ENCODE measurements at places on chromosomes 1 and 21. TPM values are rescaled to one million over a fixed set of nuclear protein-coding genes. Genes with fewer than 3 reads are reported as not detected.

KRTAP12-4 gene
- not detected for polyA plus RNA-seq

- no peak for DNase-seq
These were observed 13.9 kb upstream of the SCMH1 start for GRCh38 chr1:41255978-41256377.

FGR gene
- polyA plus RNA-seq, result 0.02 TPM

GRCh38 chr1:229141689-229142377 lies 129.1 kb upstream of the RAB4A start:
- no peak for DNase-seq

GRCh38 chr1:67463298-67463955 lies 33.2 kb upstream of the SERBP1 start:
- DNase-seq, result peak; percentile 59

PLA2G4A gene
- 7.2 TPM for polyA plus RNA-seq

OR2L3 gene
- not detected for polyA plus RNA-seq

- peak; percentile 56 for DNase-seq
These were observed 59.9 kb downstream of the WARS2 start for GRCh38 chr1:119080586-119080985.

DNA sequence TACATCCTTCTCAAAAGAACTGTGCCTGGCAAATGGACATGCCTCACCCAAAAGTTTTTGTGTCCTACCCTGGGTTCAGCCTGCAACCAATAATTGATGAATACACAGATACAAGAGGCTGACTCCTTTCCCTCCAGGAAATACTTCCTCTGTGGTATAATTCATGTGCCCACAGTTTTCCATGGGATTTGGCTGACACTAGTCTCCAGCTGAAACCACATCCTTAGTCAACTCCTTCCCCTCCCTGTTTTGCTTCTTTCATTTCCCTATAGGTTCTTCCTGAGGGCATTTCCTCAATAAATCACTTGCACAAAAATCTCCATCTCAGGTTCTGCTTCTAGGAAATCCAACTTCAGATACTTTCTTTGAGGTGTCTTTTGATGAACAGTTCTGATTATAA lies 436.6 kb upstream of the C1orf87 start:
- no peak for DNase-seq

DNA sequence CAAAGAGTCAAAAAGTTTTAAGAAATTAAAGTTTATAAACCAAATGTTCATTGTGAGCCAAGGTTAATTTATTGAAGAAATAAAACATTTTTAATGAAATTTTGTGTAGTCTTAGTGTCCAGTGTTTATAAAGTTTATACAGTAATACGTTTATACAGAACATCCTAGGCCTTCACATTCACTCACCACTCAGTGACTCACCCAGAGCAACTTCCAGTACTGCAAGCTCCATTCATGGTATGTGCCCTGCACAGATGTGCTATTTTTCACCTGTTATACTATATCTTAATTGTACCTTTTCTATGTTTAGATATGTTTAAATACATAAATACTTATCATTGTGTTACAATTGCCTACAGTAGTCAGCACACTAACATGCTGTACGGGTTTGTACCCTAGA lies 33.6 kb downstream of the TYW3 start:
- DNase-seq, result no peak

GSTM1 gene
- polyA plus RNA-seq, result 45.9 TPM

DNA sequence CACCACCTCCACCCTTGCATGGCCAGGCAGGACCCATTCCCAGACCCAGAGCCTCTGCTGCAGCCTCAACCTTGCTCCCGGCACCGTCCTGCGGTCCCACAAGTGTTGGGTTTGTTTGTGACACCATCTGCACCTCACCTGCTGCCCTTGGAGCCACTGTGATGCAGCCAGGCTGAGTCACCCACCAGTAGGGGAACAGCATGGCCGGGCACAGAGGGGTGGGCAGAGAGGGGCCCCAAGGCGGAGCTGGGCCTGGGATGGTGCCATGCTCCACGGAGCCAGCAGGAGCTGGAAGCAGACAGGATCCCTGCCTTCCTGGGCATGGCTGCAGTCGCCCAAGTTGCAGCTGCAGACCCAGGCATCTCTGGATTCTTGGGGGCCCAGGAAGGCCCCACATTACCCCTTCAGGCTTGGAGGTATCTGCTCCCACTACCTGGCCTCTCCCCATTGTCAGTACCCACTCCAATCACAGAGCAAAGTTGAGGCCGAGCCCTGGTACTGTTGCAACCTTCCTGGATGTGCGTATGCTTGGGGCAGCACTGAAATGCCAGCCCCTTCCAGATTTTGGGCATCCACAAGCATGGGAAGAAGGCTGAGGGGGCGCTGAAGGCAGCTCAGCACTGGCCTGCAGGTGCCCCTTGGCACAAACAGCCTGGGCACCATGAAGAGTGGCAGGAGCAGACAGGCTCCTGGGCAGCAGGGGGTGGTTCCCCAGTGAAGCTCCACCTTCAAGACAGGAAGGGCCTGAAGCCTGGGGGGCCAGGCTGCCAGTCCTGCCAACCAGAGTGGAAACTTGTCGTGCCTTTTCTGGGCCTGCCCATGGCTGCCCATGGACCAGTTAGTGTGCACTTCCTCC lies 172.8 kb downstream of the MATN1 start:
- DNase-seq, result no peak

DNA sequence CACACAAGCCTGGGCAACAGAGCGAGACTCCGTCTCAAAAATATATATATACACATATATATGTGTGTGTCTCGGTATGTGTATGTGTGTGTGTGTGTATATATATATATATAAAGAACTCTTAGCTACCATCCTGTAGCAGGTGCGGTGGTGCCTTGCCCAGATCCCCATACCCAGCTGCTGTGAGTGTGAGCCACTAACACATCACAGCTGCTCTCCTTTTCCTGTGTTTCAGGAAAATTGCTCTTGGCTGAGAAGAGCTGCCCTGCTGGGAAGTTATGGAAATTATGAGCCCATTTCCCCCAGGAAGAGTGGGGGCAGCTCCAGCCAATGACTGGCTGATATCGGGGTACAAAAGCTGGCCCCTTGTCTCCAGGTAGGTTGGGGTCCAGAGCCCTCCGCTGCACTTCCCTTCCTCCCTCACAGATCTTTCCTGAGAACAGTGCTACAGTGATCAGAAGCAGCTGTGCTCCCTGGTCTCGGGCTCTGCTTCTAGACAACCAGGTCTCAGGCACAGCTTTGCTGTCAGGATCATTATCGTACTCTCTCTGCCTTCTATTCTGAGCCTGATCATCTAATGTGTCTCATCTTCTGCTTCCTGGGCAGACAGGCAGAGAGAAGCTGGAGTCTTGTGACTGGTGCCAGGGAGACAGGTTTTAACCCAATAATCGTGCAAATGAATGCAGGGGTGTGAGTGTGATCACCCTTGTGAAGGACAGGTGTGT lies 109.6 kb upstream of the ZNF678 start:
- no peak for DNase-seq

DNA sequence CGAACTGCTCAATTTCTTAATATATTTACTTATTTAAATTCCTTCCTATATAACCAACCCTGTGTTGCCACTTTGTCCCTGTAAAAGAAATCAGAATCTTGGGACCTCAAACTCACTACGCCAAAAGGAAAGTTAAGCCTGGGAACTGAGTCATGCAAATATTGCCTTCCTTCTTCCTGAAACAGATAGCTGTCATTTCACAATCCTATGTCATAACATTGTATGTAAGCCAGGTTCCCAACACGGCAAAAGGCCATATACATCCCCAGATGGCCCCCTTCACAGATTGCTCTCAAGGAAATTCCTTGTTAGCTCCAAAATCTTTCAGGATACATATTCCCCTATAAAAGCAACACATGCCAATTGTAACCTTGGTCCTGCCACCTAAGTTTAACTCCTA lies 39.7 kb downstream of the C21orf91 start:
- DNase-seq, result no peak

DNA sequence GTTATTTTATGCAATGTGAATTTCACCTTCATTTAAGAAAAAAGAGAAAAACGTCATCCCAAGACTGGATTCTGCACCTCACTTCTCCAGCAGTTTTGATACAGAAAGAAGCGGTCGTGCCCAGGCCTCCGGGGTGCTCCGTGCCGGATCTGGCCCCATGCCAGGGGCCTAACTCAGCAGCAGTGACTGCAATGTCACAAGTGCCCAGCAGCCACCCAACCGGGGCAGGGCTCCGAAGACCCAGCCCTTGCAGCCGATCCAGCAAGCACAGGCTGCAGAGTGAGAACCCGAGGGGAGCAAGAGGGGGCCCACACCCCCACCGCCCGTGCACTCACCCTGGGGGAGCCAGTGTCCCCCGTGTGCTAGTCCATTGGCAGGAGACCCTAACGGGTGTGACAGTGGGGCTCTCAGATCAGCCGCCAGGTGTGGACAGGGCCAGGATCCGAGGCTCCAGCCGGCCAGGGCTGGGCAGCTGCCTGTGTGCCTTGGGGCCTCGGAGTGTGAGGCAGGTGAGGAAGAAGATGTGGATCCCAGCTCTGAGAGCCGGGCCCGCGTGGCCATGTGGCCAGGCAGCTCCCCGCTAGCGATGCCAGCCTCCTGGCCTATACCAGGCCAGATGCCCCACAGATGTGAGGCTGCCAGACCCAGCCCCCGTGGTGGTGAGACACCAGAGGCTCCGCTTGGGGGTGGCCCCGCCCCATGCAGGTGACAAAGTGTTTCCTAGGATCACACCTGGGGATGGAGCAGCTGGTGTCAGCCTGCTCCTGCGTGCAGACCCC lies 60.6 kb downstream of the MEGF6 start:
- DNase-seq, result no peak

DNA sequence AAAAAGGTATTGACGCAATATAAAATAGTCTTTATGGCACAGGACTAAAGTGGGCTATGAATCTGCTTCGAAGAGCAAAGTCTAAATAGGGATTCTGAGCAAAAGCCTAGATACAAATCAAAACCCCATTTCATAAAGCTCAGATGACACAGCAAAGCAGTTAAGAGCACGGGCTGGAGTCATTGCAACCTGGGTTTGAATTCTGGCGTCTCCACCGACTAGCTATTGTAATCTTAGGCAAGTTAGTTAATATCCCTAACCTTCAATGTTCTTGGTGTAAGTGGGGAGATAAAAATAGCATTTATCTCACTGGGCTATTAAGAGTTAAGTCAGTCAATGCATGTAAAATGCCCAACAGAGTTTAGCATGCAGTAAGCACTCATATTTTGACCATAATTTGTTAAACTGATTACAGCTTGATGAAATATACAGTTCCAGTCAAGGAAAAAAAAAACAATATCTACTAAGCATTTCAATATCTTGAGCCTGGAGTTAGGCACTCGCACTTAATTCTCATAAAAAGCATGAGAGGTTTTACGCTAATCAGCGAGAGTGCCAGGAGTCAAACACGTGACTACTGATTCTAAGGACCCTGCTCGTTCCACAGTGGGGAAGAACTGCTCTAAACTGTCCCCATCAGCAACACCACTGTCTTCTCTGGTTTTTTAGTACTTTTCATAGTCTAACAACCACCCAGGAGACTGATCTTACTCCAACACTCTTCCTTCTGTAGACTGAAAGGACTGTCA lies 75.5 kb downstream of the JAK1 start:
- DNase-seq, result no peak

SYTL1 gene
- 49.6 TPM for polyA plus RNA-seq

- no peak for DNase-seq
These were observed 64.6 kb downstream of the KDM1A start for GRCh38 chr1:23083714-23084480.

DNA sequence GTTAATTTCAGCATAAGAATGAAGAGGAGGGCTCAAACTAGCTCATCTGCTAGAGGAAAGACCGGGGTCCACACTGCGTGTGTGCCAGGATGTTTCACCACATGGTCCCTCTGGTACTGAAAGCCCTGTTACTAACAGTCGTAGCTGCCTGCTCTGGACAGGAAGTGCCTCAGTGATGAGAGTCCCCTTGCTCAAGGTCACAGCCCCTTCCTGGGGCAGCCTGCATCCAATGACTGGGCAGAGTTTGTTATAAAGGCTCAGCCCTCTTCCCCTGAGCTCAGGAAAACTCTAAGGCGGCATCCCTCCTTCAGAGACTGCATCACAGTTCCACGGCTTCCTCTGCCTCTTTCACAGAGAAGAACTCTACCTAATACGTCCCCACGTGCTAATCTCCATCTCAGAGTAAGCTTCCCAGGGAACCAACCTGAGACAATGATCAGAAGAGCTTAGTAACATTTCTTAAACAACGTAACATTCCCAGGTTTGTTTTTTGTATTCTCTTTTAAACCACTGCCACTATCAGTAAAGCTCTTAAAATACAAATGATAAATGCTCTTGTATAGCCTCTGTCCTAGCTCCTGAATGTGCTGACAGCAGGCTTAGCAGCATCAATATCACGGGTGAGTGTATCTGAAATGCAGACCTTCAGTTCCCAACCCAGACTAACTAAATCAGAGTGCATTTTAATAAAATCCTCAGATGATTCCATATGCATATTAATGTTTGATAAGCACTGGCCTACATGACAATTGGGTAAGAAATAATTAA lies 38.0 kb upstream of the ATP1A1 start:
- DNase-seq, result no peak

GRCh38 chr1:4963251-4963650 lies 308.8 kb downstream of the AJAP1 start:
- DNase-seq, result peak; percentile 7

GRCh38 chr1:186183970-186184628 lies 191.0 kb downstream of the TPR start:
- DNase-seq, result no peak

GRCh38 chr1:187051618-187052232 lies 223.0 kb downstream of the PLA2G4A start:
- no peak for DNase-seq

DNA sequence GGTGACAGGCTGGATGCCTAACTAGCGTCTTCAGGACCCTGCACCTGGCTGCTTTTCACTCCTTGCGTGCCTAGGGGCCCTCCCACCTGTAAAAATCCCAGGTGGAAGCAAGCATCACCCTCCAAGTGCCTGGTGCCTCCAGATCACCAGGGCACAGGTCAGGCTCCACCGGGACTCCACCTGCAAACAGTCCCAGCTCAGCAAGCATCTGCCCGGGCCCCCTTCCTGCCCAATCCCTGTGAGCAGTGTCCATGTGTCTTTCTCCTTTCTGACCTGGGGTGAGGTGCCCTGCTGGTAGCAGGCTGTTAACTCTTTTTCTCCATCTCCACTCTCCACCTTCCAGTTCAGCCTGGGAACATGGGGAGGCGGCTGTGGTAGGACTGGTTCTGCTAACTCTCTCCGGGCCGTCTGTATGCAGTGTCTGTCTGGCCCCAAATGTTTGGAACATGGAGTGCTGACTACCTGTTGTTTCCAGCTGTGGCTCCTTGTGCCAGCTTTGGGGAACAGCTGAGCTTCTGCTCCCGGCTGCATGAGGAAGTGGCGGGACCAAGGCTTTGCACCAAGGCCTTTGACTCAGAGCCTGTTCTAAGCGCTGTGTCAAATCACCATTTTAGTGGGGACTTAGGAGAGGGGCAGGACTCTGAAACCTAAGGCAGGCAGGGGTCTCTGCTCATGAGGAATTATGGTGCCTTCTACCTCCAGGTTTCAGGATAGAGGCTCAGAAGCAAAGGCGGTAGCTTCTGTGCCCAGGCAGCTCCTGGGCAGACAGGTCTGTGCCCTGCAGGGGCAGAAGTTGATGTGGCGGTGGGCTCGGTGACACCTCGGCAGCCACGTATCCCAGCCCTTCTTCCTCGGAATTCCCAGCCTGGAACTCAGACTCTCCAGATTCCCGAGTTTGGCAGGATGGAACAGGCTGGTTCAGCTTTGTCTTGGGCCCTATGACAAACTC lies 5.5 kb downstream of the GPR137B start:
- no peak for DNase-seq

Data from foreskin keratinocyte (primary cell).